ENCODE measurements at places on chromosomes 6 and 20.
A peak's percentile ranks its signal among the peaks of the same experiment; 100 is the strongest.

GRCh38 chr6:33850296-33850695 is 46.5 kb upstream of the MLN start:
- DNase-seq, result no peak

DNA sequence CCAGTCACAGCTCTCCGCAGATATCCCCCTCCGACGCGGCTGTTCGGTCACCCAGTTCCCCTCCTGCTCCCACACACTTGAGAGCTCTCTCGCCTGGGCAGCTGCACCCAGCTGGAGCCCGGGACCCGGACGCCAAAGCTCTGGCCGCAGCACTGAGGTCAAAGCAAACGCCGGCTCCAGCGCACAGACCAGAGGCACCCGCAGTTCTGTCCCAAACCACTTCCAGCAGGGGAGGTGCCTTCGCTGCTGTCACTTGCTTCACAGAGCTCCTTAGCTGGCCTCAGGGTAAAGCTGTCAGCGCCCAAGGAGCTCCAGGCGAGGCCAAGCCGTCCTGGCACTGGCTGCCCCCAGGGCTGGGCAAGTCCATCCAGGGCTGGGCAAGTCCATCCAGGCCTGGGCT is 27.9 kb downstream of the SLC2A4RG start:
- DNase-seq, result no peak

- no peak for DNase-seq
Measured at GRCh38 chr20:41133709-41134361, 3.5 kb upstream of the PLCG1 start.

- DNase-seq, result no peak
Measured at GRCh38 chr6:22113026-22113766, 183.6 kb downstream of the PRL start.

GRCh38 chr6:150001295-150002008 is 23.9 kb downstream of the RAET1L start:
- DNase-seq, result no peak

DNA sequence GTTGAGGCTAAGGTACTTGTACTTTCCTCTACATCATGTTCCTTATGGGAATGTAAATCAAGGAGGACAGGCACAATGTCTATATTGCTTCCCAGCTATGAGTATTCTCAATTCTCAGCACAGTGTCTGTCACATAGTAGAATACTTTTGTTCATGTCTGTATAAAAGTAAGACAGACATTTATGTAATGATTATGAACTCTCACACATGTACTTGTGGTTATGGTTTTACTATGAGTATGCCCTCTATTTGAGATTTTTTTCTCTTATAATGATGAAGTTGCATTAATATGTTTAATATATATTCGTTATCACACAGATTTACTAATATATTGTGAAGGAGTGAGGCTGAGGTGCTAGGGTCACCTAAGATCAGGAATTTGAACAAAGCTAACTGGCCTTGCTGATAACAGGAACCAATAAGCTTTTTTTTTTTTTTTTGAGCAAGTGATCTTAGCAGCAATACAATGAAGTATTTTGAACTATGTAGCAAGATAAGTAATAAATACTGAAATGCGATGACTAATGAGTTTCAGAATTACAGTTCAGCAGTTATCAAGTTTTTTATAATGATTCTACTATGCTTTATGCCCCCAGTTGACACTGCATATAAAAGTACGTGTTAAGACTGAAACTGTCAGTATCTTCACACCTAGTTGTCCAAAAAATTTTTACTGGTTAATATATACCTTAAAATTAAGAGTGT is 623.1 kb downstream of the HTR1B start:
- DNase-seq, result no peak

DNA sequence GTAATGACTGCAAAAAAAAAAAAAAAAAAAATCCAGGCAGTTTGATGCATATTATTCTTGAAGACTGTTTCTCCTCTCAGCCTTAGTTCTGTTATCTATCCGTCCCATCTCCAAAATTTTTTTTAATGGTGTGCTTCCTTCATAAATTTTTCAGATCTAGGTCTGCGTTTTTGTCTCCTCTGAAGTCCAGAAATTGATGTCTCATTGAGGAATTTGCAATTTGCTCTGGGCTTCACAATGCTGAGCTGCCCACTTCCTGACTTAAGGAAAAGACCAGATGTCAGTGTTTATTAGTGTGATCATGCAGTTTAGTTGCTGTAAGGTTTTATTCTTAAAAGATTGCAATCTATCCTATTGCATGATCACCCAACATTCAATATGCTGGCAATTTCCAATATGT is 297.6 kb downstream of the ZNF217 start:
- no peak for DNase-seq

- no peak for DNase-seq
Measured at GRCh38 chr6:46730921-46731461, 4.2 kb downstream of the PLA2G7 start.

DNA sequence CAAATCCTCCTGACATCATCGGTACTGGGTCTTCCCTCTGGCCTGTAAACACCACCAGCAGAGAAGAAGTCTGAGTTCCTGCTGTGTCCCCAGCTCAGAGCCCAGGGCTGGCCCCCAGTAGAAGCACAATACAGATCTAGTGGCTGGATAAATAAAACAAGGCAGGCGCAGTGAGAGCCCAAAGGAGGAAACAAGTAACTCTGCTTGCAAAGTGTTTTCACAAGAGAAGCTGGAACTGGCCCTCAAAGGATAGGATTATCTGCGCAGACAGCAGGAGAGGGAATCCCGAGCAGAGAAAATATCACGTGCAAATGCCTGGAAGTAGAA is 205.1 kb downstream of the ZDHHC14 start:
- no peak for DNase-seq

DNA sequence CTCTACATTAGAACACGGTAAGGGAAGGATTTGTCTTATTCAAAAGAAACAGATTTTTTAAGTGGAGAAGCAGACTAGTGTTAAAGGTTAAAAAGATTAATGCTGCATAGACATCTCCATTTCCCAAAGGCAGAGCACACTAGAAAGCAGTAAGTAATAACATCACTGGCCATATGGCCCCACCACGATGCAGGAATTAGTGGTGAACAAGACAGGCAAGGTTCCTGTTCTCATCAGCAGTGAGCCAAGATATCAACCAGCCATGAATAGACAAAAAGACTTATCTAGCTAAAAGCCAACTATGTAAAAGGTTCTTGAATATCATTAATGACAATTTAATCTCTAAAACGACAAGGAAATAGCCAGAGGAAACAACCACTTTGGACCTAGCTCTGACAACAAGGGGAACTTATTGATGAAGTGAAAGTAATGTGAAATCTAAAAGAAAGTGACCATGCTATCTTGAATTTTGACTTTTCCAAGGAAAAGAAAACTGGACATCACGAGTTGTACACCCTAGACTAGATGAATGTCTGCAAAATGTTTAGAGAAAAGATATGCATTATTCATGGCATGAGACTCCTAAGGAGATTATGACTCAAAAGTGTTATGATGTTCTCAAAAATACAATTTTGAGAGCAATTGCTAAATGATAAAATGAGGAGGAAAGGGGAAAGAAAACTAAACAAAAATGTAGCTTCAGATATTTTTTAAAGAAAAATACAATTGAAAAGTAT is 157.9 kb upstream of the STXBP5 start:
- DNase-seq, result no peak

DNA sequence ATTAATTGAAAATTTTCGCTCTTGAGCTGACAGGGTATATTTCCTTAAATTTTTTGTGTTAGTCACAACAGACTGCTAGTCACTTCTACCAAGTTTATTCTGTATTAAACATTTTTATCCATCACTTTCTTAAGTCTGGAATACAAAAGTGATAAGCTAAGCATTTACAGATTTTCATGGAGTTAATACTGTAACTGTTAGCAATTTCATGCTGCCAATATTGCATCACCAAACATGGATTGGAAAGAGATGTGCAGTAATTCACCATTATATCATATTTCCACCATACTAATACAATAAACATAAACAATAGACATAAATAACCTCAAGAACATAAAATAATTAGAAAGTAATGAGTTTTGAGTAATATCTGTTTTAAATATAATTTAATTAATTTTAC is 854.0 kb upstream of the CITED2 start:
- DNase-seq, result no peak

DNA sequence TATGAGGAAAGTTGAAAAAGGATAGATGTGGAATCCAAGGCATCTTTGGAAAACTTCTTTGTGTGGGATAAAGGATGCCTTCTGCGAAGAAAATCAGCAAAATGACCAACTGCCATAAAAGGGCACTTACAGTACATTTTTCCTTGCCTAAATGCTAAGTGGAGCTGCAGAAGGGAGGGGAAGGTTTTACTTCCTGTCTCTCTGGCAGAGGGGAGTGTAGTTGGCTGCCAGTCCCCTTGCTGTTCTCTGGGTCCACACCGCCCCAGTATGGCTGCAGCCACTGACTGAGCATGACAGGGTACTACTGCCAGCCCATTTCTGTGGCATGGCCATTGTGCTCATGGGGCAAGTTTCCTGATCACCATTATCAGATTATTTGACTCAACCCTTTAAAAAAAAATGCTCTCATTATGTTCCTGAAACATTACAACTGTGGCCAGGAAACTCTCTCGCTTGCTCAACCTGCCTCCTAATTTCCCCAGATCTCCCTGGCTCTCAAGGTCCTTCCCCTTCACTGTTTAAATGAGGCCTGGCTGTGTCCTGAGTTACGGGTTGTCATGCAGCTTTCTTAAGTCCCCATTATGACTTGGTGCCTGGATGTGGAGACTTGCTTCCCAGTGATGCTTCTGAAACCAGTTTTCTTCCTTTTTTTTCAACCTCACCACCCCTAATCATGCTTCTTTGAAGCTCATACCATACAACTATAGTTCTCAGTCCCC is 34.5 kb upstream of the FAM184A start:
- DNase-seq, result peak; percentile 12

DNA sequence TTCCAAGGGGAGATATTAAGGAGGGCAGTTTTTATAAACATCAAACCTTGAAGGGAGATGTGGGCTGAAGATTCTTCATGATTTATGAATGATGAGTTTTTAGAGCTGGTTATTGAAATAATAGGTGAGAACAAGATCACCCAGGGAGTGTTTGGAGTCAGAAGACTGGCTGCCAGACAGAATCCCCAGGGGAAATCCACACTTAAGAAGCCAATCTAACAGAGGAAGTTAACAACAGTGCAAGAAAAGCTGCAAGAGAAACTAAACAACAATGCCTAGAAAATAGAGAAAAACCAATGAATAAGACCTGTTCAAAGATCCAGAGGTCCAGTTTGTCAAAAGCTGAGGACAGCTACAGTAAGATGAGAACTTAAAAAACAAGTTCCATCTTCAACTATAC is 167.9 kb upstream of the MAN1A1 start:
- DNase-seq, result no peak

GRCh38 chr6:4880363-4880762 is 104.2 kb downstream of the CDYL start:
- DNase-seq, result no peak

DNA sequence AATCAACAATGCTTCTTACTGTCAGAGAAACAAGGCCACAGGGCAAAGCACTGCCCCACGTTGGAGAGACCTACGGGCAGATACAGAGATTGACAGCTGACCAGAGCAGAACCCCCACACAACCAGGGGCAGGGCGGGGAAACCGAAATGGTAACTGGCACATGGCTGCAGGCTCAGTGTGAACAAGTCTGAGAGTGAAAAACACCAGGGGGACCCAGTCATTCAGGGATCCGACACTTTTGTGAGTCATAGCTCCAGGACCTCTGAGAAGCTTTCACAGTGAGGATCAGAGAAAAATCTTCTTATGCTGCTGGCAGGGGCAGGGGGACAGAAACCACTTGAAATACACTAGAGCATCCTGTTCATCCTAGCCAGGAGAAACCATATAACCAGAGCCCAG is 254.2 kb downstream of the C6orf118 start:
- DNase-seq, result no peak

- DNase-seq, result no peak
Measured at GRCh38 chr20:4441191-4441590, 280.5 kb upstream of the PRND start.

- DNase-seq, result no peak
Measured at GRCh38 chr20:58450254-58450653, 61.2 kb downstream of the VAPB start.

DNA sequence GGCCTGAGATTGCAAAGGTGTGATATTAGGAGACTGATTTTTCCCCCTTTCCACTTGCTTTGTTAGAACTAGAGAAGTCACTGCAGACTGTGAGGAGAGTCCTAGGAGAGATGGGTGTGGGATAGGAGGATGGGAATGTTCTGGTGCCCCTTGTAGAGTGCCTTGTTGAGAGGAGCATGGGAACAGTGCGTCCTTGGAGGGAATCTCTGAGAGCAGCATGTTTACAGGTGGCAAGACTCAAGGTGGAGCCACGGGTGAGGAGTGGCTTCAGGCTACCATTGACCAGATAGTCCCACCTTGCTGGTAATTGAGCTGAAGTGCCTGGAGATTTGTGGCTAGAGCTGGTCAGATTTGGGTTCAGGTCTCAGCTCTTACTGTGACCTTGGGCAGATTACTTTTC is 6.0 kb downstream of the PLCG1 start:
- DNase-seq, result no peak

GRCh38 chr20:46114449-46114848 is 3.7 kb upstream of the CD40 start:
- DNase-seq, result no peak

GRCh38 chr6:107571354-107571753 is 81.4 kb downstream of the SOBP start:
- DNase-seq, result peak; percentile 7

- peak; percentile 26 for DNase-seq
Measured at GRCh38 chr6:55069132-55069781, 105.1 kb upstream of the HCRTR2 start.

GRCh38 chr6:20236909-20237600 is 24.8 kb upstream of the MBOAT1 start:
- no peak for DNase-seq

- DNase-seq, result no peak
Measured at GRCh38 chr6:127570739-127571389, 6.1 kb upstream of the C6orf58 start.

DNA sequence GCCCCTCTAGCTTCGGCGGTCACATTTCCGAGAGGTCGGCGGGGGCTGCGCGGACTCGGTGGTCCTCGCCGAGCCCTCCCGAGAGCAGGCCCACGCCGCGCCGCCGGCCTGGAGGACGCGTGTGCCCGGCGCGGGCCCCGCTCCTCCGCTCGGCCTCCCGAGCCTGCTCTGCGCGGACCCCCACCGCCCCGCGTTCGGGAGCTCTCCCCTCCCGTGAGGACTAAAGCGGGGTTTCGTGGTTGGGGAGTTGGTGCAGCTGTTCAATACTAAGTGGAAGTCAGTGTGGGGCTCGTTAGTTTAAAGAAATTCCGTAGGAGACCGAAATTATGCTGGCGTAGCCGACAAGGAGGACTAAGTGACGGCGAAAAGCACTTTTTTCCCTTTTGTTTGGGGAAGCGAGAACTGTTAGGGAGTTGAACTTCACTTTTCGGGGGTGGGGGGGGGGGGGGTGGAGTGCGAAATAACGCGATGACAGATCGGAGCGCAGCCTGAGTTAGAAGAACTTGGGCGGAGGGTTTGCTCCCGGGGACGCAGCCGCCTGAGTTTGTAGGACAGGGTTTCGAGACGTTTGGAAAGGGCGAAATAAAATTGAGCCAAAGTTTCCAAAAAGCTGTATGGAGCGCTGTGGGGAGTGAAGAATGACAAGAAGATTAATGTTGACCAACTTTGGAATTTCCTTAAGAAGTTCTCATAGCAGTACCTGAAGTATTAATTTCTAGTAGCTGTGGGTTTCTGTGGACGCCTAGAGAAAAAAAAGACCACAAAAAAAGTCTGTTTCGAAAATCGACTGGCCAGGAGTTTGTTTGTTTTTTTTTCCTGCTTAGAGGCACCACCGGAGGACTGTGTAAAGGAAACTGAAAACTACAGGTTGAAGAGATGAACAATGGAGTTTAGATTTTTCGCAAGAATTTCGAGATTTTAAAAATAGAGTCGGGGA is 1.4 kb downstream of the QKI start:
- DNase-seq, result no peak

Data from NCI-H2081 (cell line).